ENCODE measurements at places on chromosomes 7 and 10. TPM values are rescaled to one million over a fixed set of nuclear protein-coding genes. Genes with fewer than 3 reads are reported as not detected.

GRCh38 chr7:74324531-74325209 is 35.5 kb downstream of the CLIP2 start:
- no peak overlapping the region for H3K27ac ChIP-seq
- no peak overlapping the region for H3K4me3 ChIP-seq
- no peaks in the 10 kb centered on the region for H3K4me1 ChIP-seq
- H3K36me3 ChIP-seq = peaks cover 20% of the 10 kb centered on the region
- peak; percentile 26 for DNase-seq
- H3K27me3 ChIP-seq = no peaks in the 10 kb centered on the region

- DNase-seq = no peak
- H3K4me3 ChIP-seq = no peak overlapping the region
- H3K36me3 ChIP-seq = no peaks in the 10 kb centered on the region
- no peak overlapping the region for H3K27ac ChIP-seq
Measured at GRCh38 chr10:5445006-5445405, 32.6 kb downstream of the NET1 start.

- DNase-seq = no peak
- H3K36me3 ChIP-seq = no peaks in the 10 kb centered on the region
- H3K4me3 ChIP-seq = no peak overlapping the region
Measured at GRCh38 chr10:88194041-88194887, 330.8 kb downstream of the PTEN start.

GRCh38 chr10:43781480-43782361 is 133.0 kb upstream of the ZNF32 start:
- peak; percentile 74 for DNase-seq
- no peak overlapping the region for H3K27ac ChIP-seq
- H3K27me3 ChIP-seq = no peaks in the 10 kb centered on the region
- H3K36me3 ChIP-seq = no peaks in the 10 kb centered on the region
- no peak overlapping the region for H3K4me3 ChIP-seq

DNA sequence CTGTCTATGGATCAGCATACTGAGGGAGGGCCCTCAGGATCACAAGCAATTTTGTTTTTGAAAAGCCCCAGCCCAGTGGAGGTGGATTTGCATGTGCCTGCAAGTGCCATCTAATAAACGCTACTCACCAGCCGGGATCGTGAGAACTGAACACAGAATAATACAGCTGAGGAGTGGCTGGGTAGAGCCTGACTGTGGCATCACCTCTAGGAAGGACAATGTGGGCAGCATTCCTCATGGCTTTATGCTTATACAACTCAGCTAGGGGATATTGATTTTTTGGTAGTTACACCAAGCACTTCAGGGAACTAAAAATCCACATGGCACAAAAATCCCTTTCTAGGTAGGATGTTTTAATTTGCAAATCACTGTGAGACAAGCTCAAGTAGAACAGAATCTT is 72.7 kb upstream of the PALS2 start:
- DNase-seq = no peak
- H3K4me1 ChIP-seq = peaks cover 4% of the 10 kb centered on the region
- H3K27ac ChIP-seq = no peak overlapping the region
- no peaks in the 10 kb centered on the region for H3K27me3 ChIP-seq
- H3K4me3 ChIP-seq = no peak overlapping the region

GRCh38 chr7:24722386-24723177 is 34.7 kb downstream of the GSDME start:
- no peaks in the 10 kb centered on the region for H3K4me1 ChIP-seq
- peak; percentile 87 for DNase-seq
- H3K27ac ChIP-seq = no peak overlapping the region
- no peaks in the 10 kb centered on the region for H3K27me3 ChIP-seq

DNA sequence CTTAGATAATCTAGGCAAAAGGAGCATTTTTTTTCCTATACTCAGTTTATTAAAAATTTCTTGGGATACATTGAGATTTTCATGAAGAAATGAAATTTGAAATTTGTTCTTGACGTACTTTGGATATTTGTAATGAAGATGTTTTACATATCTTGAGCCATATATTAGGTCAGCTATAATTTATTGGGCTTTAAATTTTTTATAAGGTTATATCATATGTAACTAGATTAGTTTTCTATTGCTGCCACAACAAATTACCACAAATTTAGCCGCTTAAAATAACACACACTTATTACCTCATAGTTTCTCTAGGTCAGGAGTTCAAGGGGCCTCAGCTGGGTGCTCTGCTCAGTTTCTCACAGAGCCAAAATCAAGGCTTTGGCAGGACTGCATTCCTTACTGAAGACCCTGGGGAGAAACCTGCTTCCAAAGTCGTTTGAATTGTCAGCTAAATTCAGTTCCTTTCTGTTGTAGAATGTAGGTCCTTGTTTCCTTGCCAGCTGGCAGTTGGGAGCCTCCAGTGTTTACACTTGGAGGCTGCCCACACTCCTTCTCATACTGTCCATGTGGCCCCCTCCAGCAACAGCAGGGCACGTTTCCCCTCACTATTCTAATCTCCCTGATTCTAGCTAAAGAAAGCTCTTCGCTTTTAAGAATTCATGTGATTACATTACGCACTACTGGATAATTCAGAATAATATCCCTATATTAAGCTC is 42.6 kb upstream of the DNAH11 start:
- no peak overlapping the region for H3K4me3 ChIP-seq
- H3K36me3 ChIP-seq = no peaks in the 10 kb centered on the region
- H3K4me1 ChIP-seq = no peaks in the 10 kb centered on the region
- H3K27me3 ChIP-seq = no peaks in the 10 kb centered on the region
- DNase-seq = no peak
- no peak overlapping the region for H3K27ac ChIP-seq

- no peak for DNase-seq
- H3K36me3 ChIP-seq = no peaks in the 10 kb centered on the region
- peaks cover 13% of the 10 kb centered on the region for H3K4me1 ChIP-seq
- H3K27me3 ChIP-seq = no peaks in the 10 kb centered on the region
Measured at GRCh38 chr10:132449811-132450181, 52.8 kb downstream of the PWWP2B start.

- no peaks in the 10 kb centered on the region for H3K36me3 ChIP-seq
- no peaks in the 10 kb centered on the region for H3K4me1 ChIP-seq
- H3K27me3 ChIP-seq = no peaks in the 10 kb centered on the region
- H3K27ac ChIP-seq = no peak overlapping the region
- no peak for DNase-seq
Measured at GRCh38 chr10:124465777-124466488, 4.3 kb downstream of the LHPP start.

DNA sequence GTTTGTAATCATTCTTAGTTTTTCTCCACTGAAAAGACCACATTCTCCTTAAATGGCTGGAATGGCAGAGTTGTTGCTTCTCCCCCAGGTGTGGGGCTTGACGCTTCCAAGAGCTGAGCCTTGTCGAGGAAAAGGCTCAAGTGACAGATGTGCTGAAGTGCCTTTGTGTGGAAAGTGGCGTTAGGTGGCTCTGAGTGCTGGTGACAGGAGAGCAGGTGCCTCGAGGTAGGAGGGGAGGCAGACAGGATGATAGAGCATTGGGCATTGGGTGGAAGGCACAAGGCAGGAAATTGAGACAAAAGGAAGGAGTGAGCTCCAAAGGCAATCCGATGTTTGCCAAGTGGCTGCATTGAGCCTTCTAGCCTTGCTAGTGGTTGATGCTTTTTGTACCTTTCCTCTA is 6.7 kb downstream of the KIAA1217 start:
- H3K27ac ChIP-seq = no peak overlapping the region
- no peak for DNase-seq
- H3K4me1 ChIP-seq = peaks cover under 1% of the 10 kb centered on the region
- no peak overlapping the region for H3K4me3 ChIP-seq
- no peaks in the 10 kb centered on the region for H3K27me3 ChIP-seq

DNA sequence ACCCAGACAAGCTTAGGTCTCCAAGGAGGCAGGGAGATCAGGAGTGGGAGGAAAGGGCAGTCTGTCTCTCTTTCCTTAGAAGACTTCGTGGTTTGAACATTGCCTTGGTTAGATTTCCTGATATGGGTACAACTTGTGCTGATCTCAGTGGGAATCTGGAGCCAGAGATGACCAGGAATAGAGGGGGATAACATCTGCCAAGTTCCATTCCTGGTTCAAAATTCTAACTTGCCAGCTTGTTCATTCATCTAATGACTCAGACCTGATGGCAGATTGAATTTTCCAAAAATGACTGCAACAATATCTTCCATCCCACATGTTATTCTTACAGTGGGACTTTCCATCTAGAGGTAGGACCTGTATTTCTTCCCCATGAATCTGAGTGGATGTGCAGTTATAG is 394.3 kb upstream of the PODXL start:
- H3K36me3 ChIP-seq = no peaks in the 10 kb centered on the region
- no peaks in the 10 kb centered on the region for H3K4me1 ChIP-seq
- H3K4me3 ChIP-seq = no peak overlapping the region
- no peak for DNase-seq
- no peak overlapping the region for H3K27ac ChIP-seq

GRCh38 chr7:35556515-35557471 is 138.1 kb downstream of the HERPUD2 start:
- no peaks in the 10 kb centered on the region for H3K4me1 ChIP-seq
- H3K27ac ChIP-seq = no peak overlapping the region
- H3K36me3 ChIP-seq = no peaks in the 10 kb centered on the region
- H3K4me3 ChIP-seq = no peak overlapping the region

GRCh38 chr10:80407812-80408241 is 524 bp upstream of the PRXL2A start:
- peak overlapping the region; percentile 57 for H3K4me3 ChIP-seq
- no peak overlapping the region for H3K27ac ChIP-seq

DNA sequence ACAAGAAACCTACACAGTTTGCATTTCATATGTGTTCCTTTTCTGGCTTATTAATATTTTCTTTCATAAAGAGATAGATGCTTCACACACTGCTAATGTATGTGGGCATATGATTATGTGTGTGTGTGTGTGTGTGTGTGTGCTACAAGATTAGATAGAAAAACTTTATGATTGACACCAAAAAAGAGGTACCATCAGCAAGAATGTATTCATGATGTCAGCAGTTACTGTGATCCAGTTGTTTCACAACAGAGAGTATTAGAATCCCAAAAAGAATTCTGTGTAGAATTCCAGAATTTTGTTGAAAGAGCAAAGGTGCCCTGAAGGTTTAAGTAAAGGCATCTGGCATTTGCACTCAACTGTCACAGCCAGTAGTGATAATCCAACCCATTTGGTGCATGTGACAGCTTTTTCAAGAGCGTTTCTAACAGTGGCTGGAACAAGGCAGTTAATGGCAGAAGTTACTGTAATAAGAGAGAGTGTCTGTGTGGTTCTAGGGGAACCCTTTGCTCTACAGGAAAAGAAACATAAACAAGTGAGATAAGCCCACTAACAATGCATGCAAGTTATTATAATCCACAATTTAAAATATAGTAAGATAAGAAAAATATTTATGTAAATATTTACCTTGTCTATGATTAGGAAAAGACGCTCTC is 16.6 kb downstream of the RELN start:
- no peaks in the 10 kb centered on the region for H3K36me3 ChIP-seq
- H3K27ac ChIP-seq = no peak overlapping the region
- H3K27me3 ChIP-seq = no peaks in the 10 kb centered on the region
- no peaks in the 10 kb centered on the region for H3K4me1 ChIP-seq
- no peak for DNase-seq

DNA sequence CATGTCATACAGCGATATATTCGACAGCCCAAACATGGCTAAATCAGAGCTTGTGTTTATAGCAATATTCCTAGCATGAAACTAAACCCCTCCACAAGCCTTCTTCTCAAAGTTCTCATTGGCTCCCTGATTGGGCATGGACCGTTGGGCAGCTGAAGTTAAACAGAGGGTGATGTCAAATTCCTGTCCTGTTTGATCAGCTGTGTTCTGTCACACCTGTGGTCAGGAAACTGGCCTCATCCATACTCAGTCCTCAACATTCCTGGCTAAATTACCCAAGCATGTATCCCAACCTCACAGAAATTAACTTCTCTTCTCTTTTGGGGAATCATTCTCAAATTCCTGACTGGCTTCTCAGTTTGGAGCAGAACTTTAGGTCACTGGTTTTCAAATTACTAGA is 107.9 kb downstream of the ODAD2 start:
- H3K4me1 ChIP-seq = no peaks in the 10 kb centered on the region
- no peak overlapping the region for H3K4me3 ChIP-seq
- no peak overlapping the region for H3K27ac ChIP-seq
- DNase-seq = no peak

GRCh38 chr7:23347682-23348180 is 48.6 kb downstream of the MALSU1 start:
- peak overlapping the region; percentile 53 for H3K4me3 ChIP-seq
- peak overlapping the region; percentile 70 for H3K27ac ChIP-seq
- peaks cover 5% of the 10 kb centered on the region for H3K36me3 ChIP-seq
- H3K27me3 ChIP-seq = no peaks in the 10 kb centered on the region
- peak; percentile 56 for DNase-seq

DNA sequence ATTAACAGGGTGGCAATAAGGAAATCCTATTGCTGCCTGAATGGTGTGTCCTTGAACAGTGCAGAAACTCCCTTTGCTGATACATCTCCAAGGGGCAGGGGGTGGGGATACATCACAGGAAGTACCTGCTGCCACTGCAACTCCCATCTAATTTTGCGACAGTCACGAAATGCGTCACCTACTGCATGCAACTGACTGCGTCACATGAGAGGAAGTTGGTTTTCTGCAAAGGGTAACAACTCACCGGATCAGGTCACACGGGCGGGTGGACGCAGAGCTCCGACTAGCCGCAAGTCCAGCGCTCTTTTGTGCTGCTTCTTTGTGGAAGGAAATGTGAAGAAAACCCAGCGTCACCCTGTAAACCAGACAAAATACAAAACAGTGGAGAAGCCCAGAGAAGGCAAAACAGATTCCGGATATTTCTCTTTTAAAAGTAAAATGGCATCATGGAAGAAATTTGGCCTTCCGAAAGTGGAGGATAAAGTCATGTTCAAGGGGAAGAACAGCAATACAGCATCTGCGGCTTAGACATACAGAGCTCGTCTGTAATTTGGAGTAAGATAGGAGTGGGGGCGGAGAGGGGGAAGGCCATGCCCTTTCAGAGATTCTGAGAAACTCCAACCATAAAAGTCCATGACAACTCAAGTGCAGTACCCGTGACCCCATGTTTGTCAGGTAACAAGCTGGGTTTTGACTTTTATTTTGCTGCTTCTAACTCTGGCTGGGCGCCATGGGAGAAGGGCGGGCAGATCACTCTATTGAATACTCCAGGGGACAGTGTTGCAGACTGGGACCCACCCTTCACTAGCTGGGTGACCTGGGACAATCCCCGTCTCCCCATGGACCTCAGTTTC is 32.3 kb upstream of the PLEKHS1 start:
- peaks cover 5% of the 10 kb centered on the region for H3K36me3 ChIP-seq
- H3K4me3 ChIP-seq = no peak overlapping the region
- no peaks in the 10 kb centered on the region for H3K4me1 ChIP-seq
- no peak overlapping the region for H3K27ac ChIP-seq

AKR1C3 gene
- total RNA-seq = 238 TPM

CYP26A1 gene
- total RNA-seq = not detected

DNAJC2 gene
- 19.2 TPM for total RNA-seq

TBC1D12 gene
- total RNA-seq = 43.1 TPM

TAS2R40 gene
- total RNA-seq = not detected

MSMB gene
- total RNA-seq = not detected

TAC1 gene
- not detected for total RNA-seq

AKR1C2 gene
- total RNA-seq = 46.0 TPM

IGFBP3 gene
- 2,046 TPM for total RNA-seq

PRKCQ gene
- total RNA-seq = not detected
